Stimulated activated CD4-positive, alpha-beta T cell treated with anti-CD3 and anti-CD28 coated beads, Interleukin-4, amount 100 ng/mL, for 24 hours (primary cell): ENCODE measurements at places on chromosomes 12 and 14.

DNA sequence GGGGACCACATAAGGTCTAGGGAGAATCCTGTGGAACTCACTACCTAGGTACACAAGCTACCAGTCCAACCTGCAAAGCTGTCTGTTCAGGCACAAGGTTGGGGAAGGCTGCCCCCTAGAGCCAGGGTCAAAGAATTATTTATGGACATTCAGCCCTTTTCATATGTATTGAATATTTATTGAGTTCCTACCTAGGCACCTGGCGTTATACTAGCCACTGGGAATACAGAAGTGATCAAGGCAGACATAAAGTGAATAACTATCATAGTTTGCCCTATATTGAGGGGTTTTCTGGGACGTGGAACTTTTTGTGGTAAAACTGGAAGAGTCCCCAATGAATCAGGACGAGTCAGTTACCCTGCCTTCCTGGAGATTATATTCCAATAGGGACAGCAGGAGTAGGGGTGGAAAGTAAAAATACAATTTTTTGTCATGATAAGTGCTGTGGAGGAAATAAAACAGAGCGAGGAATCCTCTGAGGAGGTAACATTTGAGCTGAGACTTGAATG lies 5.8 kb upstream of the SLC48A1 start:
- DNase-seq = peak; percentile 81

- no peak for DNase-seq
Measured at GRCh38 chr12:56103066-56103711, 1.2 kb upstream of the PA2G4 start.

GRCh38 chr14:89965839-89966238 lies 10.1 kb downstream of the TDP1 start:
- DNase-seq = no peak

- no peak for DNase-seq
Measured at GRCh38 chr14:102233081-102233480, 71.9 kb downstream of the MOK start.

DNA sequence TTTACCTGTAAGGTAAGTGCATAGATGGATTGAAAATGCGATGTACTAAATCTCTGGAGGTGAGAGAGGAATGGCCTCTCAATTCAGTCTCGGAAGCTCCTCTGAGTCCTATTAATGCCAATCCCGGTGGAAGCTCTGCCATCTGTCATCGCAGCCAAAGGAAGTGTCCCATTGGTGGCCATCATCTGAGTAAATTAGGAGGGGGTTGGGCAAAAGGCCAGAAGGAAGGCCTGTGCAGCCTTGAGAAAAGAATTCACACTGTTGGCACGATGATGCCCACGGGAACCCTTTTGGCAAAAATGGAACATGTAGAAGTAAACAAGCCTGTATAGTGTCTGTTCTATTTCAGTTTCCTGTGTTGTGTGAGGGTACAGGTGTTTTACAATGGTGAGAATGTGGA lies 494.8 kb downstream of the NELL2 start:
- no peak for DNase-seq

GRCh38 chr12:102478405-102479098 lies 1.8 kb downstream of the IGF1 start:
- no peak for DNase-seq
